MCF 10A (cell line): ENCODE measurements at places on chromosomes 3 and 15. TPM values are rescaled to one million over a fixed set of nuclear protein-coding genes. Genes with fewer than 3 reads are reported as not detected.
A peak's percentile ranks its signal among the peaks of the same experiment; 100 is the strongest.

- DNase-seq: no peak
- no peaks in the 10 kb centered on the region for H3K27me3 ChIP-seq
- H3K36me3 ChIP-seq: no peaks in the 10 kb centered on the region
- H3K4me1 ChIP-seq: peaks cover 36% of the 10 kb centered on the region
- H3K27ac ChIP-seq: no peak overlapping the region
These were observed 99.7 kb downstream of the TCF12 start for GRCh38 chr15:57018151-57018550.

DNA sequence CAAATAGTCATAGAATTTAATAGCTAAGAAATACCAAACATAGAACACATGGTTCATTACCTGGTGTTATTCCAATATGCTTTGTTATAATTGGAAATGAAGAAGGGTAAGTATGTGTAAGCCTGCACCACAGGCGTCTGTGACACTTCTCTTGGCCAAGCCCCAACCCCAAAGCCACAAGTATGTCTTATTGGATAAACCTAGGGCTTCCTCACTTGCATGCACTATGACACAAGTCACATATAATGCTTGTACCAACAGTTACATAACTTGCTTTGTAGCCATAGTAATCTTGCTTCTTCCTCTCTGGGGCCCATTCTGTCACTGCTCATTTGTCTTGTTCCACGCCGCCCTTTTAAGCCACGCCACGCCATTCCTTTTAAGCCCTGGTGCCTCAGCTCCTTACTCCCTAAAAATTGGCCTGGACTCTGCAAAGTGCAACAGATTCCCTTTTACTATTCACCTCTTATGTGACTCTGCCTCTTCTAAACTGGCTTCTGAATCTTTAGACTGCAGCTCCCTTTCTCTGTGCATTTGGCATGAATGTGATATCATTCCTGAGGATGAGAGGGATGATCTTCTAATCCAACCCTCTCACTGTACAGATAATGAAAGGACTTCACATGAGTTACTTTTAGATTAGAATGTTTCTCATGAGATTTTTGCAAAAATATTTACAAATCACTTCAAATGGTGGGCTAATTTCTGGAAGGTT, 48.1 kb upstream of the EPHA3 start:
- no peak overlapping the region for H3K4me3 ChIP-seq
- no peaks in the 10 kb centered on the region for H3K27me3 ChIP-seq
- peaks cover 7% of the 10 kb centered on the region for H3K4me1 ChIP-seq
- DNase-seq: peak; percentile 44
- H3K36me3 ChIP-seq: no peaks in the 10 kb centered on the region

DNA sequence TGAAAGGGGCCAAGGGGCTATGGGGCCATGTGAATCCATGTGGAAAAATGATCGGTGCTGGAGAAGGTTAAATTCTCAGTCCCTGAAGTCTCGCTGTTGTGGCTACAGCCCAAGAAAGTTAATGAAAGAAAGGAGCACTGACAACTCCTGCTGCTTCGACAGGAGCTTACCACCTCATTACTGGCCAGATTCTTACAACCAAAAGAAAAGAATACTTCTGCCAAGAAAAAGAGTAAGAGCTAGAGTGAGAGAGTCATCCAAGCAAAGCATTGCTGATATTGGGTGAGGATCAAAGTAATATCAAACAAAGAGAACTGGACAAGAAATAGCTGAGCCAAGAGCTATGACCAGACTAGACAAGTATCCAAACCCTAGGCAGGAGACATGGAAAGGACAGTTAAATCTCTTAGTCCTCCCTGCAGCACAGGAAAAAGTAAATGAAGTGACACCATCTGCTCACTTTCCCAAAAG, 348.4 kb upstream of the PLSCR5 start:
- H3K4me1 ChIP-seq: no peaks in the 10 kb centered on the region
- H3K27me3 ChIP-seq: peaks cover 58% of the 10 kb centered on the region
- no peak overlapping the region for H3K27ac ChIP-seq
- no peaks in the 10 kb centered on the region for H3K36me3 ChIP-seq

GRCh38 chr3:30356866-30357753, 249.3 kb upstream of the TGFBR2 start:
- H3K27me3 ChIP-seq: no peaks in the 10 kb centered on the region
- H3K36me3 ChIP-seq: no peaks in the 10 kb centered on the region
- peaks cover 30% of the 10 kb centered on the region for H3K4me1 ChIP-seq
- H3K4me3 ChIP-seq: no peak overlapping the region
- peak; percentile 43 for DNase-seq
- H3K27ac ChIP-seq: peak overlapping the region; percentile 91

DNA sequence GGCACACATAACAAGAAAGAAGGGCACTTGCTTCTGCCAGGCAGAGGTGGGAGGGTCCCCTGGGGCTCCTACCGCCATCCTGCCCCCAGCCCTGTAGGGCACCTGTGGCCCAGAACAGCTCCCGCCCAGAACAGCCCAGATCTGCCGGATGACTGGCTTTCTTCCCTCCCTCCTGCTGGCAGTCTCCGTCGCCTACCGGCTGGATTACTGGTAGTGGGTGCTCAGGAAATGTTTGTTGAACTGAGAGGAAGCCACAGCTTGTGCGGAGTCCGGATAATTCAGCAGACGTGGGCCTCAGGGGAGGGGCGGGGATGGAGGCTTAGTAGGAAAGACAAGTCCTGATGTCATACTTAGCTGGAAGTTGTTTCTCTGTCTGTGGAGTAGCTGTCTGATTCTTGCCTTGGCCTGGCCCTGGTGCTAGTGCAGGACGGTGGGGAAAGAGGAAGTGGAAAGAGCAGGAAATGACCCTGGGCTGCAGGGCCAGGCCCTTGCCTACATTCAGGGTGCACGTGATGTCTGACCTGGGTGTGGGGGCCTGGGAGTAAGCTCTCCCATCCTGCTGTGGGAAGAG, 6.7 kb downstream of the CCDC9B start:
- DNase-seq: no peak
- H3K4me1 ChIP-seq: peaks cover 30% of the 10 kb centered on the region
- no peaks in the 10 kb centered on the region for H3K27me3 ChIP-seq
- no peak overlapping the region for H3K27ac ChIP-seq
- peaks cover 27% of the 10 kb centered on the region for H3K36me3 ChIP-seq

DNA sequence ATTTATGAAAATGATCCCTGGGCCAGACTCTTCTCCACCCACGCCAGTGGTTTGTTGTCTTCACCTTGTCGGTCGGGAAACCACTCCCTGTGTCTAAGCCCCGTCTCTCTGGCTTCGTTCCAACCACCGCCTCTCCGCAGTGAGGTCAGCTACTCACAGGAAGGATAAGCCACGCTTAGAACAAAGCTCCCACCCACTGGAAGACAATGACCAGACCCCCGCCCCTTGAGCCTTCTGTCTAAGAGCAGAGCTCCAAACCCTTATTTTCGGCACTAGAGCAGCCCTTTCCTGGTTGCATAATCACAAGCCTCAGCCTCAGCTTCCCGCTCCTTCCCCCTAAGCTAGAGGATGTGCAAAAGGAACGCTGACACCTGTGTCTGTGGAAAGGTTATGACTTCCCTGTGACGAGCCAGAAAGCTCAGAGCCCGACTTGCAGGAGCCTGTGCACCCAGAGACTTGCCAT, 114.9 kb upstream of the MEF2A start:
- peak overlapping the region; percentile 44 for H3K4me3 ChIP-seq
- DNase-seq: peak; percentile 94
- peak overlapping the region; percentile 84 for H3K27ac ChIP-seq
- peaks cover 52% of the 10 kb centered on the region for H3K4me1 ChIP-seq
- no peaks in the 10 kb centered on the region for H3K36me3 ChIP-seq
- no peaks in the 10 kb centered on the region for H3K27me3 ChIP-seq

GRCh38 chr3:166211451-166211850, 374.2 kb upstream of the BCHE start:
- H3K27ac ChIP-seq: no peak overlapping the region
- DNase-seq: no peak
- no peaks in the 10 kb centered on the region for H3K36me3 ChIP-seq

GRCh38 chr3:188153437-188154013, 432 bp upstream of the LPP start:
- H3K4me3 ChIP-seq: peak overlapping the region; percentile 90
- H3K27me3 ChIP-seq: no peaks in the 10 kb centered on the region
- peaks cover 42% of the 10 kb centered on the region for H3K4me1 ChIP-seq
- DNase-seq: peak; percentile 93
- peak overlapping the region; percentile 96 for H3K27ac ChIP-seq
- H3K36me3 ChIP-seq: peaks cover 19% of the 10 kb centered on the region

GRCh38 chr3:112013784-112014143, 15.0 kb downstream of the TAGLN3 start:
- no peaks in the 10 kb centered on the region for H3K36me3 ChIP-seq
- no peaks in the 10 kb centered on the region for H3K27me3 ChIP-seq
- H3K4me1 ChIP-seq: no peaks in the 10 kb centered on the region

- H3K4me1 ChIP-seq: peaks cover 49% of the 10 kb centered on the region
- no peak overlapping the region for H3K4me3 ChIP-seq
- H3K36me3 ChIP-seq: peaks cover 11% of the 10 kb centered on the region
- no peaks in the 10 kb centered on the region for H3K27me3 ChIP-seq
- peak overlapping the region; percentile 88 for H3K27ac ChIP-seq
These were observed 10.3 kb downstream of the TRAK1 start for GRCh38 chr3:42101481-42101880.

DNA sequence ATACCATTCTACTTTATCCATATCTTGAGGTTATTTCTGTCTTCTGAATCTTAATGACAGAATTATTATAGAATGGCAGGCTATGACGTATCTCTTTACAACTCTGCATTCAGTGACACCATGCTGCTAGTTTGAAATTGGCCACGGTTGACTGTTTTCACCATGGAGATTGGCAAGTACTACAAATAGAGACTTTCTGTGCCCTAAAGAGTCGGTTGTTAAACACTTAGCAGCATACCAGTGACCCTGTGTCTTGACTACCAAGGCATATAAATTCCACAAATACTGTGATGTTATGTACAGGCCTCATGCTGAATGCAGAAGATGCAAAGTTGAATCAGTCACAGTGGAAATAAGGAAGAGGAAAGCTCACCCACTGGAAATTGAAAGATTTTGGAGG, 67.0 kb upstream of the CADPS start:
- H3K27me3 ChIP-seq: peaks cover 42% of the 10 kb centered on the region
- H3K36me3 ChIP-seq: peaks cover 8% of the 10 kb centered on the region
- DNase-seq: no peak
- peaks cover 19% of the 10 kb centered on the region for H3K4me1 ChIP-seq

DNA sequence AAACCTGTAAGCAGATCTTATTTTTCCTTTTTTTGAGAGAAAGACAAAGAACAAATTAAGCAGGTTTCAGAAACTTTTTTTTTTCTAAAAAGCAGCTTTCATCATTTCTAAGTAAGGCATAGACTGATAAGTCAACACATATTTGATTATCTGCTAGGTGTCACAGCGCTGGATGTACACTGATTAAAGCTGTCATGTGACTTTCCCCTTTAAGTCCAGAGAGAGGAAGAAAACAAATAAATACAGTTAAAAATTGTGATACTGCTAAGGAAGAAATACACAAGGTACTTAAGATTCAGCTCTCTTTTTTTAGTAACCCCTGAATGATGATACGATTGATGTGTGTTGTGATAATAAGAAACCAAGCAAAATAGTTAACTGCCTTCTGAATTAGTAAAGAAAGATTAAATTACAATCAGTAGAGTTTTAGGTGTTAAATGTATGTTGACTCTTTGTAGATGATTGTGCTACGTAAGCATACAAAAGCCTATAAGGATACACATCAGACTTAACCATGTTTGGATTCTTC, 2.8 kb downstream of the GLCE start:
- H3K36me3 ChIP-seq: no peaks in the 10 kb centered on the region
- H3K4me3 ChIP-seq: no peak overlapping the region
- DNase-seq: no peak
- no peak overlapping the region for H3K27ac ChIP-seq
- peaks cover 24% of the 10 kb centered on the region for H3K4me1 ChIP-seq
- H3K27me3 ChIP-seq: no peaks in the 10 kb centered on the region

DNA sequence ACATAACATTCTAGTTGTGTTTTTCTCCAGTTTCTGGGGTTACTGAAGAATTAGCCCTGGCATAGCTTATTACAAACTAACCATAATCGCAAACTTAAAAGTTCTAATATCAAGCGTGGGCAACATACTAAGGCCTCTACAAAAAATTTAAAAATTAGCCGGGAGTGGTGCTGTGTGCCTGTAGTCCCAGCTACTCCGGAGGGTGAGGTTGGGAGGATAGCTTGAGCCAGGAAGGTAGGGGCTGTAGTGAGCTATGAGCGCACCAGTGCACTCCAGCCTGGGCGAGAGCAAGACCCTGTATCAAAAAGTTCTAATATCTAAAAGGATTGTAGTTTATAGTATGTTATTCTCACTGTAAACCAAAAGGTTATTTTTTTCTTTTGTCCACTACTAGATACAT, 1.1 kb downstream of the OIP5 start:
- peak overlapping the region; percentile 98 for H3K4me3 ChIP-seq
- DNase-seq: no peak
- peak overlapping the region; percentile 93 for H3K27ac ChIP-seq
- peaks cover 4% of the 10 kb centered on the region for H3K4me1 ChIP-seq
- no peaks in the 10 kb centered on the region for H3K27me3 ChIP-seq
- peaks cover 14% of the 10 kb centered on the region for H3K36me3 ChIP-seq

GRCh38 chr3:22928216-22929110, 274.7 kb upstream of the UBE2E2 start:
- H3K36me3 ChIP-seq: no peaks in the 10 kb centered on the region
- peaks cover 2% of the 10 kb centered on the region for H3K4me1 ChIP-seq
- no peak for DNase-seq
- H3K27ac ChIP-seq: no peak overlapping the region
- no peaks in the 10 kb centered on the region for H3K27me3 ChIP-seq
- no peak overlapping the region for H3K4me3 ChIP-seq

- peak overlapping the region; percentile 10 for H3K4me3 ChIP-seq
- H3K4me1 ChIP-seq: peaks cover 52% of the 10 kb centered on the region
- peak overlapping the region; percentile 61 for H3K27ac ChIP-seq
- H3K27me3 ChIP-seq: no peaks in the 10 kb centered on the region
These were observed 65.4 kb downstream of the BDH1 start for GRCh38 chr3:197490098-197491058.

DNA sequence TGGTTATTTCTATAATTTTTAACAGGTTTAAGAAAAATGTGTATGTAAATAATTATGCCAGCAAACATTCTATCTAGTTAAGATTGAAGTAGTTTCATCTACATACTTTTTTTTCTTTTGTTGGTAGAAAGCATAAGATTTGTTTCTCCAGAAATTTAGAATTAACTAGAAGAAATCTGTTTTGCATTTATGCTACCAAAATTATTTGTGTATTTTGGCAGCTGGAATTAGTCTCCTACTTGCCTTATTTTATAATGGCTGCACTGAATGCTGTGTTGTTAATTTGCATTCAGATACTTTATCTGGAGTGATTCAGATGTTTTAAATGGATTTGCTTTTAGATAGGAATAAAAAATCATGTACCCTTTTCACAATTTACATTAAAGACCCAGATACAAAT, 100.2 kb upstream of the NAALADL2 start:
- H3K4me1 ChIP-seq: no peaks in the 10 kb centered on the region
- H3K27ac ChIP-seq: no peak overlapping the region
- no peak overlapping the region for H3K4me3 ChIP-seq
- DNase-seq: no peak
- no peaks in the 10 kb centered on the region for H3K27me3 ChIP-seq

Gene PPP2R3A
- 7.1 and 7.5 TPM in 2 replicates for total RNA-seq

Gene ASB14
- not detected in 2 replicates for total RNA-seq

Gene MGLL
- 12.6 and 25.3 TPM in 2 replicates for total RNA-seq

Gene LRRK1
- total RNA-seq: 15.4 and 18.0 TPM in 2 replicates

Gene HRH1
- total RNA-seq: 11.0 and 14.8 TPM in 2 replicates

Gene RYR3
- not detected in 2 replicates for total RNA-seq

Gene EDEM1
- 114 and 157 TPM in 2 replicates for total RNA-seq

Gene PCNP
- total RNA-seq: 229 and 292 TPM in 2 replicates

Gene ECE2
- not detected in 2 replicates for total RNA-seq

Gene NSUN3
- total RNA-seq: 10.6 and 13.0 TPM in 2 replicates

Gene RNU5B-1
- not detected in 2 replicates for total RNA-seq

Gene LMAN1L
- 0.23 TPM in 1 of 2 replicates, not detected in the other for total RNA-seq

Gene MYLK
- total RNA-seq: 1.3 and 2.3 TPM in 2 replicates

Gene MYZAP
- 0.96 and 1.3 TPM in 2 replicates for total RNA-seq

Gene ATP13A4
- not detected in 2 replicates for total RNA-seq

Gene ACTC1
- not detected in 2 replicates for total RNA-seq

Gene CHRNA5
- 1.9 and 2.3 TPM in 2 replicates for total RNA-seq

Gene RAB8B
- total RNA-seq: 11.7 and 15.6 TPM in 2 replicates

Gene MAPK6
- total RNA-seq: 106 and 114 TPM in 2 replicates

Gene KBTBD8
- 1.7 and 4.3 TPM in 2 replicates for total RNA-seq

Gene GRAMD1C
- total RNA-seq: 0.64 and 0.79 TPM in 2 replicates
